ENCODE measurements at places on chromosomes 1 and 21.

DNA sequence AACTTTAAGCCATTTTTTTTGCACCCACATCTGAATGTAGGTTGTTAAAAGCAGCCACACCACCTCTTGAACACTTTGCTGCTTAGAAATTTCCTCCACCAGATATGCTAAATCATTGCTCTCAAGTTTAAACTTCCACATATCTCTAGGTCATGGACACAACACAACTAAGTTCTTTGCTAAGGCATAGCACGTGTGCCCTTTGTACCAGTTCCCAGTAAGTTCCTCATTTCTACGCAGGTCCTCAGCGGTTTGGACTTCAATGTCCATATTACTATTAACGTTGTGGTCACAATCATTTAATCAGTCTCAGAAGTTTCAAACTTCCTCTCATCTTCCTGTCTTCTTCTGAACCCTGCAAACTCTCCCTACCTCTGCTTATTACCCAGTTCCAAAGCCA is 661.6 kb upstream of the PKN2 start:
- no peak for DNase-seq

- no peak for DNase-seq
These were observed 37.6 kb upstream of the DIPK1A start for GRCh38 chr1:92998821-92999220.

GRCh38 chr1:239810061-239810481 is 281.6 kb upstream of the FMN2 start:
- DNase-seq: no peak

- no peak for DNase-seq
These were observed 104.4 kb upstream of the DPT start for GRCh38 chr1:168833362-168833761.
